Fibroblast of mammary gland (primary cell): ENCODE measurements at places on chromosomes 1 and 21.
A peak's percentile ranks its signal among the peaks of the same experiment; 100 is the strongest.

GRCh38 chr1:10561955-10562354, 87.2 kb downstream of the PEX14 start:
- DNase-seq: no peak

GRCh38 chr1:2016123-2016522, 3.0 kb upstream of the GABRD start:
- DNase-seq: no peak

- no peak for DNase-seq
Observed at GRCh38 chr1:160330119-160330518, 12.9 kb downstream of the COPA start.

DNA sequence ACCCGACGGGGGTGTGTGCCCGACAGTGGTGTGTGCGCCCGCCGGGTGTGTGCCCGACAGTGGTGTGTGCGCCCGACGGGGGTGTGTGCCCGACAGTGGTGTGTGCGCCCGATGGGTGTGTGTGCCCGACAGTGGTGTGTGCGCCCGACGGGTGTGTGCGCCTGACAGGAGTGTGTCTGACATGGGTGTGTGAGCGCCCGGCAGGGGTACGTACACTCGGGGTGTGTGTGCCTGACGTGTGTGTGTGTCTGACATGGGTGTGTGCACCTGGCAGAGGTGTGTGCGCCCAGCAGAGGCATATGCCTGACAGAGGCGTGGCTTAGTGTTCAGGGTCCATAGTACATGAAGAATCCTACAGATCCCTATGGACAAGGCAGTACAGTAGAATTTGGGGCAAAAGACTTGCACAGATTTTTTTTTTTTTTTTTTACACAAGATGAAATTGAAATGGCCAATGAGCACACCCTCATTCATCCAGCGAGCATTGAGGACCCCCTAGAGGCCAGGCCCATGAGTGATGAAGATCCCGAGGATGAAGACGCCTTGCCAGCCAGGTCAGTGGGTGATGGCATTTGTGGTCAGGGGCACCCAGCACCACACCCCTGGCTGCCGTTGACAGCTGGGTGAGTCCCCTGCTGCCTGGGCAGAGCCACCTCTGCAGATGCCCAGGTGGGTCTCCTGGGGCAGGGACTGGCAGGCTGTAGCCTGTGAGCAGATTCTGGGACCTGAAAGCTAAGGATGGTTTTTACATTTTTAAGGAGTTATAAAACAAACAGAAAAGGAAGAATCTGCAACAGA, 60.1 kb downstream of the ADARB1 start:
- no peak for DNase-seq

- no peak for DNase-seq
Observed at GRCh38 chr21:42702720-42703119, 49.3 kb downstream of the PDE9A start.

DNA sequence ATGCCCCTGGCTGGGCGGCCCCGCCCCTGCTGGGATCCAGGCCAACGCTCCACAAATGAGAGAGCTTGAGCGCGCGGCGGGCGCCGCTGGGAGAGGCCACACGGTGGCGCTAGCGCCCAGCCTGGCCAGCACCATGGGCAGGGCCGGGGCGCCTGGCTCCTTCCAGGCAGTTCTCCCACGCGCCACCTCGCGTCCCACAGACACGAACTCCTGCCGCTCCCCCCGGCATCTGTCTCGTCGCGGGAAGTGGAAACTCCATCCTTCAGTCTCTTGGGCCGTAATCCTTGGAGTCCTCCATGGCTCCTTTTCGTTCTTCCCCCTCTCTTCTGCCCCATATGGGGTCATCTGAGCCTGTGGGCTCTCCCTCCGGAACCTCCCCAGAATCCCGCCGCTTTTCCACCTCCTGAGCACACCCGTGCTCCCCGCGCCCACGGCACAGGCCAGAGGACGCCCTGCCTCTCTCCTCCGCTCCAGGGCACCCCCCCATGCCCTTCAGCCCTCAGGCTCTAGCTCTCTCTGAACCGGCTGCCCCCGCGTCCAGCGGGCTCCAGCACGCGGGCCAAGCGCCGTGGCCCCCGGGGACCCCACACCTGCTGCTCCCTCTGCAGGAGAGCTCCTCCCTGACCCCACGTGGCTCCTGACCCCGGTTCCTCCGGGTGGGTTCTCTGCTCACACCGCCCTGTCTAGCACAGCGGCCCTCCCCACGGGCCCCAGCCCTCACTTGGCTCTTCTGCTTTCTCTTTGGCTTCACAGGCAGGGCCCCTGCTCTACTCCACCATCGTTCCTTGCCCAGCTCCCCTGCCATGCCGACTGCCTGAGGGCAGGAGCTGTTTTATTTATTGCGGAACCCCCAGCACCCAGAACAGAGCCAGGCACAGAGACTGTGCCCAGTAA, 31.9 kb upstream of the EDN2 start:
- peak; percentile 77 for DNase-seq

DNA sequence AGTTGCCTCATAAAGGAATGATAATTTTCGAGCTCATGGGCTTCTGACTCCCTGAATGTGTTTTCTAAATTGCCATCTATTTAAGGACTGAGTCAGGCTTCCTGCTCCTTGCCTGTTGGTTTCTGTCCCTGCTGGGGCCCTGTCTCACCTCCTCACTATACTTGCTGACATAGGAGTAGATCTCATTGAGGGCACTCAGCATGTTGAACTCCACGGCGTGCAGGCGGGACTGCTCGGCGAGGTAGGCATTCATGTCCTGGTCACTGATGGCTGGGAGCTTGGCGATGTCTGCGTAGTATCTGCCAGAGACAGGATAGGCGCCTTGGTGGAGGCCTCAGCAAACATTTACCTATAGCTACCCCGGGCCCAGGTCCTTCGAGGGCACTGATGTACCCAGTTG, 116.9 kb upstream of the CD34 start:
- no peak for DNase-seq

GRCh38 chr1:177172272-177172671, 1.5 kb downstream of the BRINP2 start:
- DNase-seq: no peak

- DNase-seq: peak; percentile 82
Observed at GRCh38 chr1:44636688-44637598, 37.3 kb downstream of the TMEM53 start.

GRCh38 chr1:112666946-112667345, 7.5 kb upstream of the MOV10 start:
- DNase-seq: no peak

DNA sequence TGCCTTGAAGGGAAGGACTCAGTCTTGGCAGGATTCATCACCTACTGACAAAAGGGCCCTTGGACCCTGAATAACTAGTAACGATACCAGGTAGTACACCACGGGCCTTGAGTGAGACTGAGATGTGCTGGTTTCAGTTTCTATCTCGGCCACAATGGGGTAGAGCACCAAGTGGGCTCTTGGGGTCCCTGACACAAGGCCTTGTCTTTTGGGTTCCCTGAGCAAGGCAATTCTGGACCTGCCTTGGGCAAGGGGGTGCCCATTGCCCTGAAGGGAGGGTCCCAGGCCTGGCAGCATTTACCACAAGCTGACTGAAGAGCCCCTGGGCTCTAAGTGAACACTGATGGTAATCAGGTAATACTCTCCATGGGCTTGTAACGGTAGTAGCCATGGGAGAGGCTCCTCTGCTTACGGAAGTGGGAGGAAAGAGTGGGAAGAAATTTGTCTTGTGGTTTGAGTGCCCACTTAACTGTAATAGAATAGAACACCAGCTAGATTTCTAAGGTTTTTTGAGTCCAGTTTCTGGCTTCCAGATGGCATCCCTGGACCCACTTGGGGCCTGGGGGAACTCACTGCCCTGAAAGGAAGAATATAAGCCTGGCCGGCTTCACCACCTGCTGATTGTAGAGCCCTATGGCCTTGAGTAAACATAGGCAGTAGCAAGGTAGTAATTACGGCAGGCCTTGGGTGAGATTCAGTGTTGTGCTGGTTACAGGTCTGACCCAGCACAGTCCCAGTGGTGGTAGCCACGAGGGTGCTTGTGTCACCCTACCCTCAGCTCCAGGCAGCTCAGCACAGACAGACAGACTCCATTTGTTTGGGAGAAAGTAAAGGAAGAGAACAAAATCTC, 58.5 kb downstream of the WDR4 start:
- DNase-seq: no peak

DNA sequence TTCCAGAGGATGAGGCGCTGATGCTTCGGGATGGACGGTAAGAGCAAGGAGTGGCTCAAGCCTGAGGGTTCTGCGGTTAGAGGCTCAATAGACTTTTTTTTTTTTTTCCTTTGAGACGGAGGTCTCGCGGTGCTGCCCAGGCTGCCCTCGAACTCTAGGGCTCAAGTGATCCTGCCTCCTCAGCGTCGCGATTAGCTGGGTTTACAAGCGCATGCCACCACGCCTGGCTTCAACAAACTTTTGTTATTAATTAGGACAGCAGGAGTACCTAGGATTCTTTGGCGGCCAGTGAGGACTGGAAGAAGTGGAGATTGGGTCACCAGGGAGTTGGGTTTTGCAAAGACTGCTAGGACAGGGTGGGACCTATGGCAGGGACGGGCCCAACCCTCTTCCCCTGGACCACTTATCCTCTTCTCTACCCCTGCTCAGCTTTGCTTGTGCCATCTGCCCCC, 587 bp downstream of the SCNM1 start:
- DNase-seq: peak; percentile 72

GRCh38 chr1:155911156-155912055, at the start of gene RIT1:
RIT1 (minus strand) TSS chr1:155911349; CDS start chr1:155910761, 588 bp downstream.
- DNase-seq: peak; percentile 72

GRCh38 chr21:33377221-33377920, 25.8 kb upstream of the IFNGR2 start:
- no peak for DNase-seq

DNA sequence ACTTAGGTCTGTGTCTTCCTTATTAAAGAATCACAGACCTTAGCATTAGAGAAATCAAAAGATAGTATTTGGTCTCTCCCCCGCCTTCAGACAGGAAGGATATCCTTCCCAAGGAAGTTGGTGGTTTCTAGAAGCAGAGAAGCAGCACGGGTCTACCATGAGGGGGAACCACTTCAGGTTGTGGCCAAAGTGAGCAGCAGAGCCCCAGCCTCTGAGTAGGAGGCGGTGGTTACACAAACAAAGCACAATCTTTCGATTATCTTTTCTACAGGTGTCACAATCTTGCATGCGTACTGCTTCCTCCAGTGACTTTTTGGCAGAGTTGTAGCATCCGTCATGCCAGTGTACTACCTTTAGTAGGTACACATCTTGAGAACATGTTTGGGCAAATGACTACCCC, 8.8 kb downstream of the PGLYRP4 start:
- DNase-seq: no peak
